CD4-positive, alpha-beta T cell treated with Interleukin-17A for 1 hour (primary cell): ENCODE measurements at places on chromosomes 11 and 22.

GRCh38 chr11:61027141-61027840 lies 55.8 kb downstream of the CD6 start:
- no peak for DNase-seq

- DNase-seq = no peak
Observed at GRCh38 chr22:27474112-27474571, 327.4 kb downstream of the MN1 start.

- DNase-seq = no peak
Observed at GRCh38 chr22:46025973-46026898, 49.3 kb upstream of the WNT7B start.

GRCh38 chr11:43145653-43146052 lies 166.1 kb upstream of the API5 start:
- no peak for DNase-seq

- no peak for DNase-seq
Observed at GRCh38 chr11:46249938-46250744, 27.3 kb upstream of the CREB3L1 start.

DNA sequence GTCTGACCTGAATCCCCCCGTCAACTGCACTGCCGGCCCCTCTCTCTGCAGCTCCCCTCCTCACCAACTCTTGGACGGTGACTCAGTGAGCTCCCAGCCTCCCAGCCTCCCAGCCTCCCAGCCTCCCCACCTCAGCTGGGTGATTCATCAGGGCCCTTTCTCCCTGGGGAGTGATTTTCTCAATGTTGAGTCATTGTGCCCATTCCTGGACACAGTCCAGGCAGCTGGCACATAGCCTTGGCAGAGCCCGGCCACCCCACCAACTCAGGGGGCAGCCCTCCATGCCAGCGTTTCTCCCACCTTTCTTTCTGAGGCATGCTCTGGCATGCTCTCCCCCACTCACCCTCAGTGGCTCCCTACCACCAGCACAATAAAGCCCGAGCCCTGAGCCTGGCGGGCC lies 30.7 kb downstream of the PDE2A start:
- DNase-seq = no peak

- peak; percentile 5 for DNase-seq
Observed at GRCh38 chr22:26122920-26123468, 46.3 kb upstream of the SEZ6L start.

- DNase-seq = peak; percentile 66
Observed at GRCh38 chr22:30943368-30943767, 25.2 kb downstream of the MORC2 start.

- DNase-seq = no peak
Observed at GRCh38 chr11:47020793-47021526, 84.4 kb downstream of the CSTPP1 start.

- no peak for DNase-seq
Observed at GRCh38 chr22:27751277-27752070, 50.1 kb downstream of the MN1 start.

GRCh38 chr11:8721609-8722500 lies 39.3 kb downstream of the RPL27A start:
- DNase-seq = no peak
